ENCODE measurements at places on chromosomes 1 and 21. TPM values are rescaled to one million over a fixed set of nuclear protein-coding genes. Genes with fewer than 3 reads are reported as not detected.

Gene TCHH
- 0.14 TPM for total RNA-seq

Gene RGS13
- not detected for total RNA-seq

Gene TEKT2
- under 0.01 TPM for total RNA-seq

Gene KCNT2
- 0.50 TPM for total RNA-seq

Gene ACKR1
- not detected for total RNA-seq

Gene FMO2
- 0.07 TPM for total RNA-seq

Gene PTAFR
- total RNA-seq = 5.1 TPM

Gene FMOD
- 0.28 TPM for total RNA-seq

Gene COL11A1
- 0.07 TPM for total RNA-seq

Gene TBX15
- total RNA-seq = under 0.01 TPM

Gene AMPD1
- total RNA-seq = not detected

Gene TSPAN1
- 28.4 TPM for total RNA-seq

Gene ANXA9
- 0.50 TPM for total RNA-seq

Gene PODN
- total RNA-seq = not detected

Gene PI4KB
- 51.7 TPM for total RNA-seq

Gene GSTM5
- not detected for total RNA-seq

Gene SMCP
- total RNA-seq = not detected

Gene EPS15
- 37.9 TPM for total RNA-seq

Data from nasal cavity respiratory epithelium epithelial cell of viscerocranial mucosa (primary cell).